Astrocyte (in vitro differentiated cells and primary cell): ENCODE measurements at places on chromosomes 1 and 21. TPM values are rescaled to one million over a fixed set of nuclear protein-coding genes. Genes with fewer than 3 reads are reported as not detected.

The RWDD3 gene
- total RNA-seq, result 20.0 and 22.2 TPM in 2 replicates

The FBLIM1 gene
- total RNA-seq, result 170 and 179 TPM in 2 replicates

The DNTTIP2 gene
- total RNA-seq, result 47.5 and 55.3 TPM in 2 replicates

DNA sequence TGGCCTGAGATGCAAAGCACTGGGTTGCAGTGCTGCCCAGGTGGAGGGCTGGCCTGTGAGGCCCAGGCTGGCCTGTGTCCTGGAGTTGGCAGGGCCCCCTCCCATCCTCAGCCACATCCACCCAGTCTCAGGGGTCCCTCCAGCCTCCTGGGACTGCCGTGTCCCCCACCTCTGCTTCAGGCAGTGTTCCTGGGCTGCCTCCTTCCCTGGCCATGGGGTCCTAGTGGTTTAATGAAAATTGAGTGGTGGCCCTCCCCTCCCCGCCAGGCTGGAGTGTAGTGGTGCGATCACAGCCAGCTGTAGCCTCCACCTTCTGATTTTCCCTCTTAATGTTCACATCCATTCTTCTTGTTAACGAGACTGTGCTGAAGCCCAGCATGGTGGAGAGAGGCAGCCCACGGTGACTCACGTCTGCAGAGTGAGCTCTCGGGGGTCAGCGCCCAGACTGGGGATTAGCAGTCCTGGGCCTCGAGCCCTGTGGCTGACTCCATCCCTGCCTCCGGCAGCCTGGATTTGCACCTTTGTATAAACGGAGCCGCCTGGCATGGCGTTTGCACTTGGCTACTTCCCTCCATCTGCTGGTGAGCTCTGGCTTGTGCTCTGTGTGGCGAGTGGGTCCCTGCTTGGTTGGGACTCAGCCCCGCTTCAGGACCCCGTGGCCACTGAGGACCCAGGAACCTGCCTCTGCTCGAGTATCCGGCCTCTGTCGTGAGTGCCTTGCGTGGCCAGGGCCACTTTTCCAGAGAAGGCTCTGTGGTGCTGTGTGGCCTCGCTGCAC, 6.9 kb downstream of the MIB2 start:
- H3K4me1 ChIP-seq, result peaks cover 9% of the 10 kb centered on the region
- DNase-seq, result no peak
- H3K27me3 ChIP-seq, result no peaks in the 10 kb centered on the region
- H3K27ac ChIP-seq, result no peak overlapping the region
- H3K4me3 ChIP-seq, result no peak overlapping the region
- peaks cover 3% of the 10 kb centered on the region for H3K36me3 ChIP-seq

The CYB5RL gene
- total RNA-seq, result 3.9 TPM in 2 replicates
